ENCODE measurements at places on chromosomes 5 and 9. TPM values are rescaled to one million over a fixed set of nuclear protein-coding genes. Genes with fewer than 3 reads are reported as not detected.

LRRC19 gene
- total RNA-seq = 45.1 TPM

- peak; percentile 60 for DNase-seq
Measured at GRCh38 chr9:133273819-133274218, 1.2 kb downstream of the ABO start.

- DNase-seq = no peak
Measured at GRCh38 chr9:77810637-77811119, 162.6 kb upstream of the GNA14 start.

GRCh38 chr9:133140606-133141005 lies 19.6 kb upstream of the RALGDS start:
- peak; percentile 40 for DNase-seq

GRCh38 chr5:99721506-99721905 lies 792.7 kb upstream of the CHD1 start:
- DNase-seq = no peak

TMEM215 gene
- not detected for total RNA-seq

WDR38 gene
- total RNA-seq = not detected

CKMT2 gene
- total RNA-seq = 1.7 TPM

- DNase-seq = no peak
Measured at GRCh38 chr5:14481349-14481748, 100.2 kb upstream of the OTULINL start.

GRCh38 chr9:71857159-71857558 lies 53.8 kb downstream of the ABHD17B start:
- no peak for DNase-seq

- no peak for DNase-seq
Measured at GRCh38 chr9:113967380-113967779, 91.3 kb downstream of the ZNF618 start.

DNA sequence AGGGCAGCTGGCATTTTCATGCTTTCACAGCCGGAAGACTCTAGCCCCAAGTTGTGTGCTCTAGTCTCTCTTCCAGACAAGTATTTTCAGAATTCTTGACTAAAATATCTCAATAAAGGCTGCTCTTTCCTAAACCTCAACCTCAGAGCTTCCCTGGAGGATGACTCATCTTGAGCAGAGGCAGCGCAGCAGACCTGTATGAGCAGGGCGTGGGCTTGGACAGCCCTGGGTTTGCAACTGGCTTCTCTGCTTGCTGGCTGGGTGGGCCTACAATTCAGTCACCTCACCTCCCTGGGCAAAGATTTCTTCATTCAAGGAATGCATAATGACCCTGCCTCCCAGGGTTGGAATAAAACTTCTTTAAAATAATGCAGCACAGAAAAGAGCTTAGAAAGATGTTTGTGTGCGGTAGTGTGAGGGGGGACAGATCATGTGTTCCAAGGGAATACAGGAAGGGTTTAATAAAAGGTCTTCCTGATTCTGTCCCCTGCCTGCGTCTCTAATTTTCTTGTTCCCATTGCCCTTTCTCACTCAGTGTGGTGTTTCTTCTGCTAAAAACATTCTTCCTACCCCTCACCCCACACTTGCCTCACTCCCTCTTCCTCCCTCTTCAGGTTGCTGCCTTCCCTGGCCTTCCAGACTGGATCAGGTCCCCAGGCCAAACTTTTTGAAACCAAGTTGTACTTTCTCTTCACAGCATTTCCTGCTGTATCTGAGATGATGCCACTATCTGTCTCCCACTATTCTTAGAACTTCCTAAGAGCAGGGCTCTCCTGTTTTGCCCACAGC lies 39.4 kb upstream of the MAP1B start:
- no peak for DNase-seq

PRRX2 gene
- total RNA-seq = 0.89 TPM

TRMT10B gene
- total RNA-seq = 14.8 TPM

FOXD4L4 gene
- total RNA-seq = 0.27 TPM

- no peak for DNase-seq
Measured at GRCh38 chr9:8652255-8652654, 852.7 kb upstream of the DMAC1 start.

- no peak for DNase-seq
Measured at GRCh38 chr5:172666251-172666650, 25.2 kb downstream of the NEURL1B start.

WNT8A gene
- not detected for total RNA-seq

DNA sequence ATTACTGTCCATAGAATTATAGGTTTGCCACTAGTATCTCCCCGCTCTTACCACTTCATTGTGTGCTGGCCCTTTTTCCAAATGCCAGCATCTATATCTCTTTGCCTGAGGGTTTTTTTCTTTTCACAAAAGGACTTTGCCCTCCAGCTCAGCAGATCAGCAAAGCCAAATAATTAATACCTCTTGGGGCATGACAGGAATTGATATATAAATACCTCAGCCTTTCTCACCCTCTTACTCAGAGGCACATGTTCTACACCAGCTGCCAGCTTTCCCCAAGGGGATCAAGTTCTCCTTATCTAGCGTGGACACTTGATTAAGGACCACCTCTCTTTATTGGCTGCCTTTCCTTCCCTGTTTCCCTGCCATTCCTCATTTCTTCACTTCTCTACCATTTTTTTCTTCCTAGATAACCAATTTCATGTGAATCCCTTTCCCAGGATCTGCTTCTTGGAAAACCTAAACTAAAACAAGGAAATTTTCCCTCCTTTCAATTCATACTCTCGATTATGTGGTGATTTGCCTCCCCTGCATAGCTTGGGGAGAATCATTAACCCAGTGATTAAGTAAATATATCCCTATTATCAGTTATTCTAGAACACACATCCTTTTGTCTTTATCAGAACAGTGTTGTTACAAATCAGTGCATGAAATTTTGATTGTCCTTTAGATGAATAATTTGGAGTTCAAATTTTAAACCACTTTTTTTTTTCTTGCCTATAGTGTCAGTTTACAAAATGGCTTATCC lies 6.9 kb upstream of the NUDT12 start:
- DNase-seq = no peak

TLX3 gene
- not detected for total RNA-seq

Measured in mucosa of descending colon (tissue), 3 donors.